Activated CD4-positive, alpha-beta T cell treated with anti-CD3 and anti-CD28 coated beads, Interleukin-2, amount 50 U/mL, for 16 hours (primary cell): ENCODE measurements at places on chromosomes 5 and 9.

DNA sequence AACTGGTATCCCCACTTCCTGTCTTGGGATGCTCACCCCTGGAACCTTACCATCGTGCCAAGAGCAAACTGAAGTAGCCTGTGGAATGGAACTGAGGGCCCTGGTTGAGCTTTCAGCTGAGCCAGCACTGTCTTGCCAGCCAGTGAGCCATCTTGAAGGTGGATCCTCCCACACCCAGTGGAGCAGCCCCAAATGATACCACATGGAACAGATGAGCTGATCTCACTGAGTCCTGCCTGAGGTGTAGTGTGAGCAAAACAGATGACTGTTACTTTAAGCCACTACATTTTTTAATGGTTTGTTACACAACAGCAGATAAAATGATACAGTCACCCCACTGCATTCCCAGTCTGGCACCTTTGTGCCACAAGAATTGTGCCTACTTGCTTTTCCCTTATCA is 2.2 kb upstream of the PCYOX1L start:
- DNase-seq = peak; percentile 21

GRCh38 chr5:66931651-66932050 is 264.9 kb downstream of the CD180 start:
- no peak for DNase-seq

GRCh38 chr5:151612689-151613427 is 21.7 kb upstream of the FAT2 start:
- DNase-seq = peak; percentile 55

DNA sequence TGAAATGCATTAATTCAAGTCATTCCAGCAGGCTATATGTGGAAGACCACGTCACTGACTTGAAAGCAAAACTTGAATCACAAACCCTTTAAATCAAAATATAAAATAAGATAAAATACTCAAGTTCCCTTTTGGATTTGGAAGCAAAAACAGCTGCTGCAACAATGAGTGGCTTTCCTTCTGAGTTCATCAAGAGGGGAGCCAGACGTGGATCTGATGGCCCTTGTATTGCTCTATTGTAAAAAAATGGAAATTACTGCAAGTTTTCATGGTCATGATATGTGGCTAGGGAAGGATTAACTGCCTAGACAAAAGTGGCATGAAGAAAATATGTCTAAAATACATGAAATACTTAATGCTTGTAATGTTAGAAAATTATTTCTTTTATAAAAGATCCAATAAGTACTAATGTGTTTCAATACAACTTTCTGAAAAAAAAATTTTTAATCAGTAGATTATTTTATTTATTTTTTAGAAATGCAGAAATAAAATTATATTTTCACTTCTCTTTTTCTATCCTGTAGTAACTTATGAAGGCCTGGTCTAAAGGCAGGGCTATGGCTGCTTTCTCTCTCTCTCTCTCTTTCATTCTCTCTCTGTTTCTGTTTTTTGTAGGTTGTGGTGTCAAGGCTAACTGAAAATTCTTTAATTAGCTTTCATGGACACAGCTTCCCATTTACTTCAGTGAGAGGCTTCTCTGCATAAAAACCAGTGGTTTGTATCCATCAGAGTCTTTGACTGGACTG is 24.0 kb downstream of the LIX1 start:
- DNase-seq = no peak

DNA sequence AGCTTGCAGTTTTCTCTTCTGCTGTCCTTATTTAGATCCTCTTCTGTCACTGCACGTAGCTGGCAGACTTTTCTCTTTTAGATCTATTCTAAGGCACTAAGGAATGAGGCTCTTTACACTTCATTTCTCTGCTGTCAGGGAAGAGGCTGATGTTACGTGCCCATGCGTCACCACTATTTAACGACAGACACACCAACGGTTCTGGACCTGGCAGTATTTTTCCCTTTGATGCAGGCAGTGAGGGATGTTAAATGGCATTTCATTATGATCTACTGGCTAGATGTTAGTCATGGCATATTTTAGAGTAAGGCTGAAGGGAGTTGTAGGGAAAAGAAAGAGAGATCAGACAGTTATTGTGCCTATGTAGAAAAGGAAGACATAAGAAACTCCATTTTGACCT is 8.2 kb upstream of the CRHBP start:
- DNase-seq = no peak

GRCh38 chr5:129460936-129461710 is 1.0 kb downstream of the ADAMTS19 start:
- peak; percentile 7 for DNase-seq

- DNase-seq = no peak
Observed at GRCh38 chr5:16713386-16713928, 96.7 kb upstream of the RETREG1 start.

DNA sequence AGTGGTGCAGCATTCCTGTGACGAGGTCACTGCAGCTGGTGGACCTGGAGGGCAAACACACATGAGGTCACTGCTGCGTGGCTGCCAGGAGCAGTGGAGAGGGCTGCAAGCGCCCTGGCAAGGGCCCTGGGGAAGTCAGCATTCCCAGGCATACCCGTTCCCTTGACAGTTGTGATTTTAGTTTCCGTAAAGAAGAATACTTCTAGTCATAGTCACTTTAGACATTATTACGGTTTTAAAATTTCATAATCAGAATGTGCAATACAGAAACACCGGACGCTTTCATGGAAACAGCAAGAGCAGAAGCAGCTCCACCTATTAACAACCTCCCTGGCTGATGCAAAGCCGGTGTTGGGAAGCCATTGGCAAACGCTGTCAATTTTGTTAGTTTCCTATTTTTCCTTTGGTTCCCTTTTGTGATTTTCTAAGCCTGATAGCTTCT is 129.8 kb downstream of the GADD45G start:
- DNase-seq = no peak
